ENCODE measurements at places on chromosomes 5 and 9.
A peak's percentile ranks its signal among the peaks of the same experiment; 100 is the strongest.

- DNase-seq = no peak
Observed at GRCh38 chr9:128374221-128374675, 3.1 kb downstream of the URM1 start.

DNA sequence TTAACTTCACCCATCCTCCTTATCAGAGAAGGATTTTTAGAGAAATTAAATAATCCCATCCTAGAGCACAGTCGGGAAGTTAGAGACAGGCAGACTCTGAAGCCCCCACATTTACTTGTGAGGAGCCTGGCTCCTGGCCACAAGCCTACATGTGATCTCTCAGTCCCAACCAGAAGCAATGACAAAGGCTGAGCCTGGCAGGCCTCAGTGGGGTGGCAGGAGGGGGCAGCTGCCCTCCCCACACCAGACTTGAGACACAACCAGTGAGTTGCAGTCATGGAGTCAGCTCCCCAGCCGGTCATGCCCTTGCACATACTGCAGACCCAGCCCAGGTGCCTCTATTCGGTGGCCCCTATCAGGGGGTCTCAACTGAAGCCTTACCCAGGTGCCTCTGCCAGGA, 11.0 kb downstream of the NAIF1 start:
- DNase-seq = no peak

DNA sequence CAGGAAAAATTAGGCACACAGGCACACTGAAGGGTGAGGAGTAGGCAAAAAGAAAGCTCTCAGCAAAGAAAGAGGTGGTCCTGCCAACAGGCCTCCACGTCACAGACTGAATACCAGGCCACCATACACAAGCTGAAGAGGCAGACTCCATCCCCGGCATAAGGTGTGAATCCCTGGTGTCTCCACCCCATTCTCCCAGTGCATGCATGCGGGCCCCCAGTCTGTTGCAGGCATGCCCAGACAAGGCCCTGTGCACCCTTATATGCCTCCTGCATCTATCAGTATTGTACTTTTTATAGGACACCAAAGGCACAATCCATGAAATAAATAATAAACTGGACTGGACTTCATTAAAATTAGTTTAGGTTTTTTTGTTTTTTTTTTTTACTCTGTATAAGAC, 73.1 kb downstream of the RGMB start:
- DNase-seq = no peak

DNA sequence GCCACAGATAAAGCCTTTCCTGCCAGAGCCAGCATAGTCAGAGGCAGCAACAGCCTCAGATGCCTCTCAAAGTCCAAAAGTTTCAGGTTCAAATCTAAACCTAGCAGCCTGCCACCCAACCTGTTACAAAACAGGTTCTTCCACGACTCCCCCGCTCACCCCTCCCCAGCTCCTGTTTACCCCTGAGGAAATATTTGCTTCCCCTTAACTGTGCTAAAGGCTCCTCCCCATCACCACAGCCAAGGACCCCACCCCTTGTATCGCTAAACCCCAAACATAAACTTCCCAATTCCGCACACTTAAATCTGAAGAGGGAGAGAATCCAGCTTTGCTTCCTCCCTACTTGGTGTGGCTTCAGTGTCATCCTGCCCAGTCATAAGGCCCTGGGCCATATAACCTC, 15.4 kb upstream of the VDAC1 start:
- DNase-seq = no peak

DNA sequence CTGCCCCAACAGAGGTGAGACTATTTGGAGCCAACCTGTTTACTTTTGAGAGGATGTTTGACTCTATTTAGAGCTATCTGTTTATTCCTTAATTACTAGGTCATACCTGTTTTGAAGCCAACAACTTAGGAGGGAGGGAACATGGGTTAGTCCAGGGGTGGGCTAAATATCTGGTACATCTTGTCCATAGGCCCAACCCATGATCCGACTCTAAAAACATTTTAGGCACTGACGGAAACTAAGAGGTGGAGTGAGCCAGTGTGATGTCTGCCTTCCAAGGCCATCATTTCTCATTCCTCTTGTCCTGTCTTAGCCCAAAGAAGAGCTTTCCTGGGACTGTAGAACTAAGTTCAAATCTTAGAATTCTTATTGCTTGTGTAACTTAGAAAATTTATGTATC, 8.4 kb downstream of the SPINK5 start:
- no peak for DNase-seq

DNA sequence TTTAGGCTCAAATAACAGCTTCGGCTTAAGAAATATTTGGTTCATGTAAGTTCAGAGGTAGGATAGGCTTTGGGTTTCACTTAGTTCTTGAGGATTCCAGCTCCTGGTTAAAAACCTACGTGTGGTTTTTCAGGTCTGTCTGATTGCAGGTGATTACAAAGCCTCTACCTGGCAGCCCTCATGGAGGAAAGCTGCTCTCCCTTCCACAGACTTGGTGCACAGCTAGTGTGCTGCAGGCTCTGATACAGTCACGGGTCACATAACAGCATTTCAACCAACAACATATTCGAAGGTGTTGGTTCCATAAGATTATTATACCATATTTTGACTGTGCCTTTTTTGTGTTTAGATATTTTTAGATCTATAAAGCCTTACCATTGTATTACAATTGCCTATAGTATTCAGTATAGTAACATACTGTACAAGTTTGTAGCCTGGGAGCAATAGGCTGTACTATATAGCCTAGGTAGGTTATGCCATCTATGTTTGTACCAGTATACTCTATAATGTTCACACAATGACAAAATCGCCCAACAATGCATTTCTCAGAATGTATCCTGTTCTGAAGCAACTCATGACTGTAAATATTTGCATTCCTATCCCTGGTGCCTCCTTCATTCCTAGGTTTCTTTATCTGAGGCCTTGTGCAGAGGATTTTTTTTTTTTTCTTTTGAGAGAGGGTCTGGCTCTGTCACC, 8.0 kb upstream of the DCP2 start:
- no peak for DNase-seq

DNA sequence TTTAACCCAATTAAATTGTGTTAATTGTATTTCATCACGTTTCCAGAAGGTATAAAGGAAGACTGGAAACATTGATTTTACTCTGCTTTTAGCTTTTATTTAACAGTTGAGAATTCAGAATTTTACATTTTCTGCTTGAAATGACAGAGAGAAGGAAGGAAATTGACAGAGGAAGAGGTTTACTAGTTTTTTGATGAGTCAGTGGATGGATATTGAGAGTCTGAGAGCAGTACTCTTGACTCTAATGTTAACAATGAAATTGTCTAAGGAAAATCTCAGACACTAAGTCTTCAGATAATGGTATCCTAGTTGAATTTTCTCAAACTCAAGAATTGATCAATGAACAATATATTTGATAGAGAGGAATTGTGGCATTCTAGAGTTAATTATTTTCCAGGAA, 60.6 kb downstream of the IPO11 start:
- no peak for DNase-seq

GRCh38 chr5:156475182-156476157, 148.5 kb downstream of the SGCD start:
- no peak for DNase-seq

DNA sequence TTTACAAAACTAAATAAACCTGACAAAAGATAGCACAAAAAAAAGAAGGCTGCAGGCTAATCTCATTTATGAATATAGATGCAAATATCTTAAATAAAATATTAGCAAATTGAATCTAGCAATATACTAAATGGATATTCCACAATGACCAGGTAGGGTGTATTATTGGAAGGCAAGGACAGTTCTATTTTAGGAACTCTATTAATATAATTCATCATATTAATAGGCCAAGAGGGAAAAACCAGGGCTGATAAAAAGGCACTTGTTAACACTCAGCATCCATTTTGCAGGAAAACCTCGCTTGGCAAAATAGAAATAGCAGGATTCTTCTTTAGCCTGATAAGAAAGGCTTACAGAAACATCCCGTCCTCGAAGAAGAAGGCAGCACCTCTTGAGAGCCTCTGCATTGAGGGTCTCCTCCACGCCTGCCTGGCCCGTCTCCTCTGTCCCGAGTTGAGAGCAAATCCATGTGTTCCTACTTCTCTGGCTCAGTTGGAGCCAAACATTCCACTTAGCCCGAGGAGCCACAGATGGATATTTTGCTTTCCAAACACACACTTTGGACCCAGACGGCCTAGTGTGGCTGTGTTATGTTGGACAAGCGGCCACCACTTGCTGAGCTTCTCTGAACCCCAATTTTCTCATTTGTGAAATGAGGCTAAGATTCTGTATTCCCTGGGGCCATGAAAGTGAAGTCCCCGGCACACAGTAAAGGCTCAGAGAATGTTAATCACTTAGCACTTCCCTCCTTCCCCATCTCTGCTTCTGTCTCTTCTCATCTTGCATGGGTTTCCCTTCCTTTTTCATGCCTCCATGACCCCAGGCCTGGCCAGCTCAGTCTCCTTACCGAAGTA, 181.8 kb upstream of the MVB12B start:
- no peak for DNase-seq

- DNase-seq = no peak
Observed at GRCh38 chr5:83577036-83577636, 105.6 kb downstream of the VCAN start.

DNA sequence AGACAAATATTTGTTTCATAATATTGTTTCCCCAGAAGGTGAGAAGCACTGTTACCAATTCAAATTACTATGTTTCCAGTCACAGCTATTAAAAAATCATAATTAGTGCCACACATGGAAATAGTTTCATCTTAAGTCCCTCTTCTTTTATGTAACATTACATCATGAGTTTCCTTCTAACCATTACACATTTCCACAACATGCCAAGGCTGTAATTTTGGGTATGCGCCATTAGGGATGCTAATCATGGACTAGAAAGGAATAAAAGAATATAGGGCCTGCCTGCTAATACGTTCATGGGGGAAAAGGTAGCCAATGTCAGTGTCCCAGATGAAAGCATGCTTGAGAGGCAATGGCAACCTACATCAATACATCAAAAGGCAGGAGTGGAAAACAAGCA, 142.5 kb upstream of the LPAR1 start:
- DNase-seq = no peak

DNA sequence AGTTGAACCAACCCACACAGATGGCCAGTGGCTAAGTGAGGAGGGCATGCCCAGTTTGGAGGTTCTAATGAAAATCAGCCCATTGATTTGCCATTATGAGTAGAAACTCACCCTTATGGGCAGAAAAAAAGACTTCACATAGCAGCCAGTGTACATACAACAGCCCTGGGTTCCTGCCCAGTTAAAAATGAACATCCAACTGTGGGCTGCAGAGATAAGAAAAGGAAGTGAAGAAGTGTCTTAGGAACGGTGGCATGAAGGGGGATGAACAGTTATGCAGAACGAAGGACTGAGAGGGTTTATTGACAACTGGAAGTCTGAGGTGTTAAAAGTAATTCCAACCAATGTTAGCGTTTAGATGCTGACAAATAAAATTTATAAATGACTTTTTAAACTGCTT, 118.4 kb downstream of the MARCHF3 start:
- DNase-seq = no peak

DNA sequence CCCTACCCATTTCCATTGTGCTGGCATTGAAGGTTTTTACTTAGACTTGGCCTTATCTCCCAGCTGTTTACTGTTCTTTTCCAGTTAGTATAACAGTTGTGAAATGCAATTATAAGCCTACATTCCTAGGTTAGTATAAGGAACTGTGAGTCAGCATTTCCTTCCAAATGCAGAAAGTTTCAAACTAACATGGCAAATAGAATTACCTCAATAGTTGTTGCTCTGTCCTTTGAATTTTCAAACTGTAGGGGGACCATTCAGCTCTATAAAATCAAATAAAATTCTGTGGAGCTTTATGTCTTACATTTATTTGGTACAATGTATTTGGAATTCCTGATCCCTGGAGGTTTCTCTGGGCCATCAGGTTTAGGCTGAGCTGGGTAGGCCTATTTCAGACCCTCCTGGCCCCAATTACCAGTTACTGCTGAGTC, 47.2 kb downstream of the ARHGEF28 start:
- no peak for DNase-seq

DNA sequence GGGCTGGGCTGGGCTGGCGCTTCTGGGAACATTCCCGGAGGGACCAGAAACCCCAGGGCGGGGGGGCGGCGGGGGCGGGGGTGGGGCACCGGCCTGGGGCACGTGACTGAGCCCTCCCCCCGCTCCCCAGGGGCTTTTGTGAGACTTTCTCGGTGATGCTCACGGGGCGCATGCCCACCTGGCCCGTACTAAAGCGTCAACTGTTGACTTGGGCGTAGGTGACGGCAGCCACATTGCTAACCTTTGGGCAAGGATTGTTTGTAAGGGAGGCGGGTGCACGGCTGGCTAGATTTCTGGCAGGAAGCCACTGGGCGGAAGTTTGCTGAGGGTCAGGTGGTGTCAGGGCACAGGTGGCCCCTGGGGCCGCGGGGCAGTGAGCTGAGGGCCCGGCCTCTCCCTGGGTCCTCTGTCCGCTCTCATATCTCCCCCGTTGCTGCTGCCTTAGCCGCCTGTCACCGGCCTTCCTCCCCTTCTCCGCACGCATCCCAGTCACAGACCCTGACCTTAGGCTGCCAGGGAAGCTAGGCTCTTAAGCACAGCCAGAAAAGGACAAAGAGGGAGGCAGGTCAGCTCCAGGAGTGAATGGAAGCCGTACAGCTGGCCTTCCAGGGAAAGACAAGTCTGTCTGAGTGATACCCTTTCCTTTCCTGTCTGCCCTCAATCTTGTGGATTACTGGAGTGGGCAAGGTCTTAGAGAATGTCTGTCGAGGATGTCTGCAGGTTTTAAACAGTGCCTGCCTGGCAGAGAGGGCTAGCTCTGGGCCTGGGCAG, 812 bp downstream of the CACFD1 start:
- DNase-seq = peak; percentile 31

- DNase-seq = no peak
Observed at GRCh38 chr5:142869886-142870285, 99.7 kb downstream of the ARHGAP26 start.

DNA sequence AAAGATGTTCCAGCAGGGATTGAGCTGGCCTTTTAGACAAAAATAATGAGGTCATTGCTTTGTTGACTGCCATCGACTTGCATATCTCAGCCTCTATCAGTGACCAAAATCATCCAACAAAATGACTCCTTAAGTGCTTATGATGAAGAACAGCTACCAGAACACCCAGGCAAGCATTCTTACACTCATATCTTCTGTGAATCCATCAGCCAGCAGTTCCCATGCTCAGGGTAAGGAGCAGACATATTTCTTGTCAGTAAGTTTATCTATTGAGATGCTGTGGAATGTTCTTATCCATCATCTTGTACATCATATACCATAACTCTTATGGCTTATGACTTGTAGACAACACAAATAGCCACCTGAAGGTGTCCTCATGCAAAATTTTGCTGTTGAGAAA, 20.2 kb upstream of the SPDL1 start:
- no peak for DNase-seq

- no peak for DNase-seq
Observed at GRCh38 chr9:5489630-5490490, 20.5 kb upstream of the PDCD1LG2 start.

DNA sequence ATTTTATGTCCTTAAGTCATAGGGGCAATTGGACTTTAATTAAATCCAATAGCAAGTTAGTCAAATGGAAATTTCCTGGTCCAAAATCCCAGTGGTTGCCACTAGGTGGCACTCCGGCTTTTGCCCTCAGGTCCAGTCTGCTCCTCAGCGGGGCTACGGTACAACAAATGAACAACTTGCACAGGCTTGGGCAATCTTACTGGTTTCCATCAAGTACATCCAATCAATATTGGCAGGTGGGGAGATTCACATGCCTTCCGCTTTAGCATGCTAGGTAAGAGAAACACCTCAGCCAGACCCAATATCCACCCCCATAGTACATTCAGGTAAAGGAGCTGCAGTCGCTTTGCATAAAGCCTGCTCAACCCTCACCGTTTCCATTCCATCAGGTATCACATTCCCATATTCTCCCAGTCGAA, 6.3 kb upstream of the MXD3 start:
- peak; percentile 60 for DNase-seq

Measured in NCI-H526 treated with DMSO at 0.1 percent for 48 hours (cell line).